WTC11 (cell line): ENCODE measurements at places on chromosomes 5 and 9.

DNA sequence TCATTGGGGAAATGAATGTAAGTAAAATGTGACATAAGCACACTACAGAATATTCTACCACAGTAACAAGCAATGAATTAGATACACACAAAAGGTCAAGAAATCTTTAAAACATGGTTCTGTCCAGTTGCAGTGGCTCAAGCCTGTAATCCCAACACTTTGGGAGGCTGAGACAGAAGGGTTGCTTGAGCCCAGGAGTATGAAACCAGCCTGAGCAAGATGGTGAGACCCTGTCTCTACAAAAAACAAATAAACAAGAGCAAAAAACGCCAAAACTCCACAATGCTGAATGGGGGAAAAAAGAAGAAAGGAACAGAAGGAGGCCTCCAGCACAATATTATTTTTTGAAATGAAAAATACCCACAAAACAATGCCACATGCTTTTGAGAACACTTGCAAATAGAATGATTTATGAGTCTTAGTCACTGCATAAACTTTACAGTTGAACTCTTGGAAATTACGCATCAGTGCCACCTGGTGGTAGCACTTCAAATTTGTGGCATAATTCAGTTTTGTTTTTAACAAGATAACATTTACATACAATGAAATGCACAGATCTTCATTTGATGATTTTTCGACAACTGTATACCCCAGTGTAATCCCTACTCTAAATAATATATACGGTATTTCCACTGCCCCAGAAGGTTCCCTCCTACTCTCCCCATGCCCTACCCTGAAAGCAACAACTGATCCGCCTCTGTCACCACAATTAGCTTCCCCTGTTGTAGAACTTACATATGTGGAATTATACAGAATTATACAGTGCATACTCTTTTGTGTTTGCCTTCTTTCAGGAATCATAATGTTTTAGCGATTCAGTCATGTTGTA lies 14.4 kb upstream of the SPINK4 start:
- DNase-seq, result peak; percentile 52

- peak; percentile 26 for DNase-seq
Observed at GRCh38 chr5:123545506-123545905, 33.5 kb downstream of the CSNK1G3 start.

DNA sequence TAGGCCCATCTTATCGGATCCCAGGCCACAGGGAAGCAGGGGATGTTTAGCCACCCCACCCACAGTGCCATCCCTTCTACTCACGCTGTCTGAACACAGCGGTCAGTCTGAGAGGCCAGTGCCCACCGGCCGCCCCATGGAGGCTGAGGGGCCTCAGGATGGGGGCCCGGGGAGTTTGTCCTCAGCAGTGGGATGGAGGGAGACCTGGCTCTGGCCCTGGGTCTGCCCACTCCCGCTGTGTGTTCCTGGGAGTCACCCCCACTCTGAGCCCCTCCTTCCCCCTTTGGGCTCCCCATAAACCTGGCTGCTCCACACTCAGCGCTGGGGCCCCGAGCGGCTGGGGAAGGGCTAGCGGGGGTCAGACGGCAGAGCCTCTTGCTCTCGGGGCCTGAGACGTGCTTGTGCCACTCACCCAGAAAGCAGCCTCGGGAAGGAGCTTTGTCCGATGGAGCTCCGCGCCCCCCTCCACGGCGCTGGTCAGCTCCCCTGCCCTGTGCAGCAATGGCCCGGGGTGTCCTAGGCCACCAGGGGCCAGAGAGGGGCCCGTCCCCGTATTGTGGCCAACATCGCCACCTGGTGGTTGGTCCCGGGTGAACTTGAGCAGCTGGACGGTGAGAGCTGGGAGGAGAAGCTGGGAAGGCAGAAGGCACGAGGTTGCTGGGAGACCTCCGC lies 10.9 kb upstream of the LAMC3 start:
- peak; percentile 96 for DNase-seq

DNA sequence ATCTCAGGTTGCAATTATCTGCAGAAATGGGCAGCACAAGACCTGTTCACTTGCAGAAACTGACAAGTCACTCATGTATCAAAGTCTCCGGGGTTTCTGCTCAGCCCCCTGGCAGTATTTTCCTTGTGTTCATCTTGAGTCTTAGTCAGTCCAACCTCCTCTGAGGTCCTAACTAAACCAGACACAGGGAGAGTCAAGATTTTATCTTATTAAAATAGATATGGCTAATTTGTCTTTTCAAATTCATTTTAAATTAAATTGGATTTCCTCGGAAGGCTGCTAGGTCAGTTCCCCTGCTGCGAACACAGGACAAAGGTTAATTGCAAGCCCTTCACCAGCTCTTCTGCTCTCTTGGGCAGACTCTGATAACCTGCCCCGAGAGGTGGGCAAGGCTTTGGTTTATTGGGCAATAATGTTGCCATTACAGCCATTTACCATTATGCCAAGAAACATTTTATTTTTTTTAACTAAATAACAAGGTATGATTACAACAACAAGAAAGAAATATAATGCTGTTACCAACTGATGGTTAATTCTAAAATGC lies 103.5 kb downstream of the MAPKAP1 start:
- no peak for DNase-seq

GRCh38 chr5:43804041-43804440 lies 201.1 kb downstream of the NNT start:
- no peak for DNase-seq

GRCh38 chr5:17928581-17928981 lies 294.3 kb downstream of the TAF11L14 start:
- no peak for DNase-seq
